Large intestine (tissue), 12 donors: ENCODE measurements at places on chromosomes 16 and 17. TPM values are rescaled to one million over a fixed set of nuclear protein-coding genes. Genes with fewer than 3 reads are reported as not detected.
A peak's percentile ranks its signal among the peaks of the same experiment; 100 is the strongest.

DNA sequence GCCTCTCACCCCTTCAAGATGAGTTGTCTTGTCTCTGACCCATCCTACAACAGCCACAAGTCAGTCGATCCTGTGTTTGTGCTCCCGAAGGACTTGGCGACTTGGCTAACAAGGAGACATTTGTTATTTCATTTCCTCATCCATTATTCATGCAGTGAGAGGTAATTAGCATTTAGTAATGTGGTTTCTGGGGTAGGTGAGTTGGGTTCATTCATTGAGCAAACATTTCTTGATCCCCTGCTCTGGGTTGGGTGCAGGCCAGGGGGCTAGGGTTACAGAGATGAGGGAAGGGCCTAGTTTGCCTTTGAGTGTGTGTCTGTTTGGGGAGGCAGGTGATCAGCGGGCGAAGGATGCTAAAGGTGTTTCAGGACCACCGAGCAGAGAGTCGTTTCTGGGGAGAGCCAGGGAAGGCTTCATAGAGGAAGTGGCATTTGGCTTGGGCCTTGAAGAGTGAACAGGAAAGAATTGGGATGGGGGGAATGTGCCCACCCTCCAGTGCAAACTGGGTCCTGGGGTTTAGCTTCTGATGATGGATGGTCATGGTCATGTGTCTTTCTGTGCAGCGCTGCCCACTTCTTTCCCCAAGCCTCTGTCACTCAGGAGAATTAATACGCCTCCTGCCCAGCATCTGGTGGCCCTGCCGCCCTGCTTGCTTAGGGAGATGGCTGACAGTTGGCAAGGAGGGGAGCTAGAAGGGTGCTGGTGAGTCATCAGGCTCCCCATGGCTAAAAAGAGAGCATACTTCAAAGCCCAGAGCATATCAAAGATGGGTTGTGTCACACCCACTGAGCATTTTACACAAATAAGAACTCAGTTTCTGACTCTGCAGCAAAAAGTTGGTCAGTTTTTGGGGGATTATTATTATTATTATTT, 38.5 kb downstream of the MSI2 start:
- DNase-seq = no peak

DNA sequence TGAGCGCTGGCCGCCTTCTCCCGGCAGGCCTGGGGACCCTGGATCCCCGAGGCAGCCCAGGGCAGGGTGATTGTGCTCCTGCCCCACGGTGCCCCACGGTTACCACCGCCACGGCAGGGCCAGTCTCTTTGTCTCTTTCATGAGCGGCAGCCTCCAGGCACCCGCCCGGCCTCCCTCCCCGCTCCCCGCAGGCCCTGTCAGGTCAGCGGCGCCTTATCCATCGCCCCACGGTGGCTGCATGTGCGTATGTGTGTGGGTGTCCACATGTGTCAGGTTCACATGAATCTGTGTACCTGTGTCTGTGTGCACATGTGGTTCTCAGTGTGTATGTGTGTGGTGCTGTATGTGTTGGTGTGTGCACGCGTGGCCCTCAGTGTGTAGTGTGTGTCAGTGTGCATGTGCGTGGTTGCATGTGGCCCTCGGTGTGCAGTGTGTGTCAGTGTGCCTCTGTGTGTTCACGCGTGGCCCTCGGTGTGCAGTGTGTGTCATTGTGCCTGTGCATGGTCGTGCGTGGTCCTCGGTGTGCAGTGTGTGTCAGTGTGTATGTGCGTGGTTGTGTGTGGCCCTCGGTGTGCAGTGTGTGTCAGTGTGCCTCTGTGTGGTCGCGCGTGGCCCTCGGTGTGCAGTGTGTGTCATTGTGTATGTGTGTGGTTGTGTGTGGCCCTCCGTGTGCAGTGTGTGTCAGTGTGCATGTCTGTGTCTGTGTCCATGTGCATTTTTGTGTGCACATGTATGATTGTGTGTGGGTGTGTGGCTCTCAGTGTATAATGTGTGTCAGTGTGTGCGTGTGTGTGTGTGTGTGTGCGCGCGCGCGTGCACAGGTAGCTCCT, 239.2 kb upstream of the GSE1 start:
- no peak for DNase-seq

DNA sequence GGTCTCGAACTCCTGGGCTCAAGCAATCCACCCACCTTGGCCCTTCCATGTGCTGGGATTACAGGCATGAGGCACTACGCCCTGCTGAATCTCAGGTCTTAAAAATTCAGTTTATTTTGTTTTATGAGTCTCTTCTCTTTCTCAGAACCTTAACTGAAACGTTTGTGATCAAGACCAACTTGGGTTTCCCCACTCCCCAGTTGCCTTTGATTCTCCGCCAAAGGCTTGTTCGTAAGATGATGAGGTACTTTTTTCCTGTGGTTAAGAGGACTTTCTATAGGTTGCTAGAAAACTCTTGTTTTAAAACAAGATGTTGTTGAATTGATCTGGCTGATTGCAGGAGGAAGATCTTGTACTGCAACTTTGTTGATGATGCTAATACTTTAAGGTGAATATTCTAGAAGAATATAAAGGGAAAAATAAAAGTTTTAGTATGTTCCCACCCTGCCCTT, 11.7 kb downstream of the ABCC1 start:
- DNase-seq = no peak

GRCh38 chr17:1714427-1714979, 4.3 kb upstream of the TLCD2 start:
- peak; percentile 97 for DNase-seq

DNA sequence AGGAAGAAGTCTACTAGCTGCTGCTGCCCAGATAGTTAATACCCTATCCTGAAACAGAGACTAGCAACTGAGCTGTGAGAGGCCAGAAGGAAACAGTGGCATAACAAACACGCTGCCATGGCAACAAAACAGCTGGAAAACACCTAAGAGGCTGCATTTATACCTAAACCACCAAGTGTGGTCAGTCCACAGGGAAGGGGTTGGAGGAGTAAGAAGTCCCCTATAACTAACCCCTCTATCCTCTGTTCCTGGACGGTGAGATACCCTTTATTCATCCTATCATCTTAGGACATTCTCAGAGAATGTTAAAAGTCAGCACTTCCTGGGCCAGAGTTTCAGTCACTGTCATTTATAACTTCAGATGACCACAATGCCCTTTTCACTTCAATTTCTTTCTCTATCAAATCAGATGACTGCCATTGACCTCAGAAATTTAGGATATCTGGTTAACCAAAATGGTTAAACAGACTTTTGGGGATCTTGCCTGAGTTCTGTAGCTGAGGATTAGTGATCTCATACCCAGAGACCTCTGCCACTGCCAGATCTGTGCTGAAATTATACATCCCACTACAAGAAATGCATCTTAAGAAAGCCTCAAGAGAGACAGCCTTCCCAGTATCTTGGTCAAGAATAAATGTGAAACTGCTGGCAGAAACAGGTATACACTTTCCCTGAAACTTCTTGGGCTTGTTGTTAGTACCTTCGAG, 36.2 kb downstream of the STH start:
- no peak for DNase-seq

DNA sequence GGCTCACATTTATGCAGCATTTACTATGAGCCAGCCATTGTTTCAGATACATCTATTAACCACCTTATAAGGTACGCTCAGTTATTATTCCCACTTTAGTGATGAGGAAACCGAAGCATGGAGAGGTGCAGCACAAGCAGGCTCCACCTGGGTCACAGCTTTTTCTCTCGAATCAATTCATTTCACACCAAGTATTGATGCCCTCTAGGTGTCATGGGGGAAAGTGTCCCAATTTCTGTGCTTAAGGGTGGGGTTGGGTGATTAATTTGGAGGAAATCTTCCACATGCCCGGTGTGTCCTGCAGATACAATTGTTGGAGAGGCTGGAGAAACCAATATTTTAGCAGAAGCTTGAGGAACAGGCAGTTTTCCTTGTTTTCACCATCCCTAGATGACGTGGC, 62.7 kb upstream of the DNAJA2 start:
- no peak for DNase-seq

DNA sequence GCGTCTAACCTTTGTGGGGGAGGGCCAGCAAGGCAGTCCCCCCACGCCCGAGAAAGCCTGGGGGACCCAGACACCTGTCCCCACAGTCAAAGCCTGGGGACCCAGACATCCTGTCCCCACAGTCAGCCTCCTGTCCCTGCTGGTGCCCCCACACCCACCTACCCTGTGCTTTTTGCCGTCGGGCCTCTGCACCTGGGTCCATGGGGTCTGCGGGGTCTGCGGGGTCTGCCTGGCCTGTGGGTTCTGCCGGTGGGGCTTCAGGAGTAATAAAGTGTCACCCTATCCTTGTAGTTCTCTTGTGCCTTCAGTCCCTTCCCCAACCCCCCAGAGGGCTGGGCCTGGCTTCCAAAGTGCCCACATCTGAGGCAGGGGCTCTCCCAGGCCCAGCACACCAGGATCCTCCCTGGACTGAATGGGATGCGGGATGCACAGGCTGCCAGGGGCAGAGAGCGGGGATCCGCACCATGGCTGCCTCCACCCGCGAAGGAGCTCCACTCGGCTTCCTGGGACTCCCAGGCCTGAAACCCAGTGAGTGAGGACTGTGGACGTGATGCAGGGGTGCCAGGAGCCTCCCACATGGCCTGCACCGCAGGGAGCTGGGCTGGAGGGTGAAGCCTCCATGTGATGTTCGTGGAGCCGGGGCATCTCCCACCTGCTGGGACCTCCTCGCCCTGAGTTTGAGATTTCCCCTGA, 16.3 kb upstream of the DPEP1 start:
- no peak for DNase-seq

DNA sequence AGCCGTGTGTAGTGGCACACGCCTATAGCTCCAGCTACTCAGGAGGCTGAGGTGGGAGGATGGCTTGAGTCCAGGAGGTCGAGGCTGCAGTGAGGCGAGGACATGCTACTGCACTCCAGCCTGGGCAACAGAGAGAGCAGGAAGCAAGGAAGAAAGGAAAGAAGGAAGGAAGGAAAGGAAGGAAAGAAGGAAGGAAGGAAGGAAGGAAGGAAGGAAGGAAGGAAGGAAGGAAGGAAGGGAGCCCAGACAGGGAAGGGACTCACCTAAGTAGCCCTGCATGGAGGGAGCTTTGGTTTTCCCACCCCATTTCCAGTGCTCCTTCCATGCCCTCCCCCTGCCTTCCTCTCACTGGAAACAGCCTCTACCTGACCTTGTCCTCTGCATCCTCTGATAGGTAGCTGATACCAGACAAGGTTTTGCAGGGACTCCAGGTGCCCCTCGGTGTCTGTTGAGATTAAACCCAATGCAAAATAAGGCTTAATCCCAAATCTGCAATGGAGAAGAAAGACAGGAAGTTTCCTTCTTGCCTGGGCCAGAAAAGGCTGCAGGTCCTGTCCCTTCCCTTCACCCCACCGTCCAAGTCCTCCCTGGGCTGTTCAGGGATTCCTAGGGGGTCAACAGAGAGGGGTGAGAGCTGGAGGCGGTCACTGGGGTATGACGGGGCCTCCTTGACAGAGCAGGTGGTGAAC, 21.5 kb upstream of the CA4 start:
- DNase-seq = no peak

DNA sequence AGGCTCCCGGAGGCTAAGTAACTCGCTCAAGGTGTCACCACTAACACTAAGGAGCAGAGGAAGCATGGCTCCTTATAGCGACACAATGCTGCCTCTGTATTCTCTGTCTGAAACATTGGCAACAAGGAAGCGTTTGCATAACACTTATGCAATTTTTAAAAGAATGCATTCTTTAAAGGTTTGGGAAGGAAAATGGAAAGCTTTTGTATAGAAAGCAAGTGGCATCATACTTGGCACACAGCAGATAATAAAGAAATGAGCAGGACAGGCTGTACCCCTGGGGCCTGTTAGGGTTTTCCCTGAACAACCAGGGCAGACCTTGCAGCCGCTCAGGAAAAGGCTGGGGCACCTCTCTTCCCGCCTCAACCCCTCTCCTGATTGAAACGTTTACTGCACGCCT, 36.9 kb downstream of the PPL start:
- DNase-seq = no peak

DNA sequence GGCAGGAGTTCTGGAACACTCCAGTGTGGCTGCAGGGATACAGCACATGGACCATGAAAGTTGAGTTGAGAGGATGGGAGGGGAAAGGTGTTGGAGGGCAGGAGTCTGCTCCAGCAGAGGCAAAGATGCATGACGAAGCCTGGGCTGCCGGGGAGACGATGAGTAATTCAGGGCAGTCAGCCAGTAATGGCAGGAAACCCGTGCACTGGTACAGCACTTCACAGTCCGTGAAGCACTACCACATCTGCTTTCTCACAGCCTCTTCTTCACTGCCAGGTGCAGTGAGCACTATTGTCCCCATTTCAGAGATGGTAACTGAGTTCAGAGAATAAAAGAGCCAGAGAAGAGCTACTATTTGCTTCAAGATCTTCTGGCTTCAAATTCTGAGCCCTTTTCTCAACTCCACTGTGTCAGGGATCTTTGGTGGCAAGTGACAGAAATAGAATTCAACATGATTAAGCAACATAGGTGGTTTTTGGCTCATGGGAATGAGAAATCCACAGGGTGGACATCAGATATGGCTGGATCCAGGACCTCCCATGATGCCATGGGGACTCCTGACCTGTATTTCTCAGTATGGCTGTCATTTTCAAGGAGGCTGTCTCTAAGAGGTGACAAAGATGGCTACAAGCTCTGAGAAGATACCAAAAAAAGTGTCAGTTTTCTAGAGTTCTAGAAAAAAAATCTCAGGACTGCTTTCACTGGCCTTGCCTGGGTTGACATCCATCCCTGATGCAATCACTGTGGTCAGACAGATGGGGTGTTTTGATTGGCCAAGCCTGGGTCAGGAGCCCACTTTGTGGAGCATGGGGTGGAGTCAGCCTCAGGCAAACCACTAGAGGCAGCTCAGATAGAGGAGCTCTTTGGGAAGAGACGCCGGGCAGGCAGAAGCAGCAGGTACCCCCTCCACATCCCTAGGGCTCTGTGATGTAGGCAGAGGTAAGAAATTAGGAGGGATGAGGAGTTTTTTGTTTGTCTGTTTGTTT, 24.7 kb downstream of the IL21R start:
- DNase-seq = no peak

GRCh38 chr16:12612598-12613101, 191.0 kb downstream of the CPPED1 start:
- DNase-seq = peak; percentile 86

- no peak for DNase-seq
Measured at GRCh38 chr17:29663155-29663554, 40.4 kb upstream of the CORO6 start.

DNA sequence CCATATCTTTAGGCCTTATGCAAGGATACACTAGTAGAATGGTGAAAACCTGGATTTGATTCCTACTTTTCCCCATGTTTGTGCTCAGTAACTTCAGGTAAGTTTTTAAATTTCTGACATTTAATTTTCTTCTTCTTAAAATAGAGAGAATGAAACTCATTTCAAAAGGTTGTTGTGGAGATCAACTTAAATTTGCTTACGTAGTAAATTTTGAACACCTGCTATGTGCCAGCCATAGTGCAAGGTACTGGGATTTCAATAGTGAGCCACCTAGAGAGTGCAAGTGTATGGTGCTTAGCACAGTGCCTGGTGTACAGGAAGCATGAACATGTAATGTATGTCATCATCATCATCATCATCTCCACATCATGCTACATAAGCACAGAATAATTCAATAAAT, 73.6 kb upstream of the SMIM36 start:
- no peak for DNase-seq

- no peak for DNase-seq
Measured at GRCh38 chr17:15307710-15308111, 33.7 kb downstream of the TEKT3 start.

- DNase-seq = no peak
Measured at GRCh38 chr17:7587420-7588151, 2.3 kb downstream of the SOX15 start.

DBNDD1 gene
- polyA plus RNA-seq = 9.5 TPM

CD300E gene
- polyA plus RNA-seq = 0.12 TPM

SLC16A11 gene
- 0.94 TPM for polyA plus RNA-seq

CDRT15 gene
- polyA plus RNA-seq = 0.34 TPM

ADAM11 gene
- 1.2 TPM for polyA plus RNA-seq
